Neuronal stem cell (in vitro differentiated cells): ENCODE measurements at places on chromosomes 4 and X.

DNA sequence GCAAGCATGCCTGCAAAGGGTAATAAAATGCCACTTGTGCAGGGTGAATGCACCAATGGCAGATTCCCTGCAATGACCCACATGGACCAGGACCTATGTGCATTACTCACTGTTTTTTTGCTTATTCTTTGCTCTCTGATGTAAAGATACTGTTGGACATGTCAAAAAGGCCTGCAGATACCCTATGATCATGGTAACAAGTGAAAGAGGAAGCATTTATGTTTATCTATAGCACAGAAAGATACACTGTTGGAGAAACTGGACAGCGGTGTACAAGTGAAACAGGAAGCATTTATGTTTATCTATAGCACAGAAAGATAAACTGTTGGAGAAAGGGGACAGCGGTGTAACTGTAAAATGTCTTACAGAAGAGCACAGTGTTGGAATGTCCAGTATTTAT is 127.5 kb downstream of the PAPSS1 start:
- DNase-seq: no peak
- H3K27ac ChIP-seq: no peak overlapping the region
- no peaks in the 10 kb centered on the region for H3K27me3 ChIP-seq
- no peak overlapping the region for H3K4me3 ChIP-seq
- no peaks in the 10 kb centered on the region for H3K36me3 ChIP-seq

- no peaks in the 10 kb centered on the region for H3K4me1 ChIP-seq
- H3K4me3 ChIP-seq: no peak overlapping the region
- H3K27ac ChIP-seq: no peak overlapping the region
- H3K27me3 ChIP-seq: no peaks in the 10 kb centered on the region
- no peak for DNase-seq
- H3K36me3 ChIP-seq: no peaks in the 10 kb centered on the region
These were observed 39.9 kb downstream of the PDS5A start for GRCh38 chr4:39937683-39938268.

DNA sequence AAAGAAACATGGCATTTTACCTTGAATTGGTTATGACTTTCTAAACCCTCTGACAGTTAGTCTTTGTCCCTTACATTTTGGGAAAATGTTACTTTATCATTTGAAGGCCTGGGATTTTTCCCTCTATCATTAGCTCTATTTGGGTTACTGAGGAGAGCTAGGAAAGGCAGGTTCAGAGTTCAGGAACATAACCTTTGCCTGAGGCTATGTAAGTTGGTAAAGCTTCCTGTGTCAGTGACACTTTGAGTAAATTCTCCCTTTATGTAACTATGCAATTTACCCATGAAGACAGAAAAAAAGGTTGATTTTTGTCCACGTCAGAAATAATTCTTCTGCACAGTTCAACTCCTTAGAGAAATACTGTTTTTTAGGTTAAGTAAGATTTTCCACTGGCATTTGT is 171.8 kb upstream of the NRK start:
- H3K27me3 ChIP-seq: no peaks in the 10 kb centered on the region
- H3K4me1 ChIP-seq: no peaks in the 10 kb centered on the region
- H3K27ac ChIP-seq: no peak overlapping the region
- no peak overlapping the region for H3K4me3 ChIP-seq

- peak; percentile 27 for DNase-seq
- H3K27me3 ChIP-seq: no peaks in the 10 kb centered on the region
These were observed 23.5 kb downstream of the RAP1GDS1 start for GRCh38 chr4:98284640-98285046.
